ENCODE measurements at places on chromosomes 5 and 9.

- DNase-seq = no peak
- no peaks in the 10 kb centered on the region for H3K36me3 ChIP-seq
- H3K27me3 ChIP-seq = no peaks in the 10 kb centered on the region
- no peaks in the 10 kb centered on the region for H3K4me1 ChIP-seq
- no peak overlapping the region for H3K27ac ChIP-seq
Measured at GRCh38 chr9:87950765-87951488, 23.4 kb downstream of the CDK20 start.

DNA sequence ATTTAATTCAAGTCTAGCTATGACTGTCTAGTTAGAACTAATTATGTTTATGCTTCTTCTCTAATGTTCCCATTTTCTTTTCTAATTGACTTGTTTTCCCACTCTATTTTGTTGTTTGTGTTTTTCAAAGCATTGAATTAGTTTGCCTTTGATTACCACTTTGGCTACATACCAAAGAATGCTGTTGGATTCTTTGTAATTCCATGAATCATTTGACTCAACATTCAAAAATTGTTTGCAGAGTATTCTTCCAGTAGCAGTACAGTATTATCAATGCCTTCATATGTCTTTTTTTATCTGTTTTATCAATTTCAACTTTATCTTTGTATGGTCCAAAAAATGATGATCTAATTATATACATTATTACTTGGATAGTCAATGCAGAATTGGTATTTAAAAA, 288.7 kb downstream of the RFX3 start:
- H3K27ac ChIP-seq = no peak overlapping the region
- no peak for DNase-seq
- no peaks in the 10 kb centered on the region for H3K27me3 ChIP-seq
- H3K36me3 ChIP-seq = no peaks in the 10 kb centered on the region

GRCh38 chr9:102700936-102701335, 294.2 kb upstream of the CYLC2 start:
- no peaks in the 10 kb centered on the region for H3K4me1 ChIP-seq
- H3K27me3 ChIP-seq = no peaks in the 10 kb centered on the region
- no peak overlapping the region for H3K27ac ChIP-seq
- H3K4me3 ChIP-seq = no peak overlapping the region

DNA sequence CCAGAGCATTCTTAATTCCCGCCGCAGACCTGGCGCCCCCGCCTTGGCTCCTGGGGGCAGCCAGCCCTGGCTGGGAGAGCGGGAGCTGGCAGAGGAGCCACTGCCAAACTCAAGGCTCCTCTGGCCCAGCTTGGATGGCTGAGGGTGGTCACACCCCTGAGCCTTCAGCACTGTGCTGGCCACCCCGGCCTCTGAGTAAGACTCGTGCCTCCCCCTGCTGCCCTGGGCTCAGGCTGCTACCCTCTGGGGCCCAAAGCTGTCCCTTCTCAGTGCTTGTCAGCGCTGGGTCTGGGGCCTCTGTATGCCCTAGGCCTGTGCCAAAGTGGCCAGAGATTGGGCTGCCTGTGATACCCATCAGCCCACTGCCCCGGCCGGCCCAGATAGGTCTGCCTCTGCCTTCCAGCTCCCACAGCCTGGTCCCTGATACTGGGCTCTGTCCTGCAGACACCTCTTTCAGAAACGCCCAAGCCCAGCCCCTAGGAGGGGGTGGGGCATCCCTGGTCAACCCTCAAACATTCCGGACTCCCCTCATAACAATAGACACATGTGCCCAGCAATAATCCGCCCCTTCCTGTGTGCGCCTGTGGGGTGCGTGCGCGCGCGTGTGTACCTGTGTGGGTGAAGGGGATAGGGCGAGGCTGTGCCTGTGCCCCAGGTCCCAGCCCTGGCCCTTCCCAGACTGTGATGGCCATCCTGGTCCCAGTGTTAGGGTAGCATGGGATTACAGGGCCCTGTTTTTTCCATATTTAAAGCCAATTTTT, 4.4 kb upstream of the PRR7 start:
- peaks cover 3% of the 10 kb centered on the region for H3K4me1 ChIP-seq
- no peak overlapping the region for H3K4me3 ChIP-seq
- H3K27ac ChIP-seq = no peak overlapping the region
- DNase-seq = no peak
- H3K27me3 ChIP-seq = no peaks in the 10 kb centered on the region

DNA sequence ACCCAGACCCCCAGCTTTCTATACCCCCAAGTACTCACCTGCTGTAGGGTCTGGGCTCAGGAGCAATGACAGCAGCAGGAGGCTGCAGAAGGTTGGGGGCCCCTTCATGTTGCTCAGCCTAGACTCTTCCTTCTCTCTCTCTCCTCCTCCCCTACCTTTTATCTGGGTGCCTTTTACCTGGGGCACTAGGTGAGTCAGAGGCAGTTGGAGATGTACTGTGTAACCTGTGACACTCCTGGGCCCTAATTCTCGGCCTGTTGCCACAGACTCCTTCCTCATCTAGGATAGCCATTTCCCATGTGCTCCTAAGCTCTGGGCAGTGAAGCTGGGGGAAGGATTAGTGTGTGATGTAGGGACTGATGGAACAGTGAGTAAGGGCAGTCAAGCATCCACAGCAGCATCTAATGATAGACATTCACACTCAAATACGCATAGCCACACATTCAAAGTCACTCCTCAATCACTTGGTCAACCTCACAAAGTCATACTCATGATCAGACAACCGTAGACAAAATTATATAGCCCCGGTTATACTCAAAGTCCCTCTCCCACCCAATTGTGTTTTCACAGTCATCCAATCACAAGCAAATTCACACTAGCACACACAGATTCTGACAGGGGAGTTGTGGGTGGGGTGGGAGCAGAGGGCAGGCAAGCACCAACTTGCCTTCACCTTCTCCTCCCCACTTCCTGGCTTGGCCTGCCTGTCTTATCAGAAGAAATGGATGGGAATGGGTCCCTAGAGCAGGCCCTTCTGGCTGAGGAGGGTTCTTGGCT, at the start of gene CCL27:
Gene CCL27 (minus strand): TSS at position 132 of the 777 bp plus-strand sequence. CDS start 24 bp downstream, at position 108.
- H3K27me3 ChIP-seq = no peaks in the 10 kb centered on the region
- H3K4me1 ChIP-seq = peaks cover 4% of the 10 kb centered on the region
- no peak for DNase-seq
- no peak within 1 kb of the TSS for H3K27ac ChIP-seq
- H3K36me3 ChIP-seq = no peaks in the 10 kb centered on the region

GRCh38 chr5:132102101-132102701, 28.6 kb downstream of the CSF2 start:
- no peaks in the 10 kb centered on the region for H3K27me3 ChIP-seq
- H3K27ac ChIP-seq = no peak overlapping the region
- H3K4me3 ChIP-seq = no peak overlapping the region
- no peak for DNase-seq
- H3K36me3 ChIP-seq = no peaks in the 10 kb centered on the region

- peak overlapping the region; percentile 94 for H3K27ac ChIP-seq
- H3K4me3 ChIP-seq = peak overlapping the region; percentile 59
- no peak for DNase-seq
- H3K36me3 ChIP-seq = no peaks in the 10 kb centered on the region
- H3K4me1 ChIP-seq = peaks cover 2% of the 10 kb centered on the region
Measured at GRCh38 chr5:79236362-79236969, 535 bp downstream of the JMY start.

- no peaks in the 10 kb centered on the region for H3K4me1 ChIP-seq
- DNase-seq = no peak
- no peak overlapping the region for H3K27ac ChIP-seq
Measured at GRCh38 chr9:71514344-71514975, 253.9 kb downstream of the CEMIP2 start.

DNA sequence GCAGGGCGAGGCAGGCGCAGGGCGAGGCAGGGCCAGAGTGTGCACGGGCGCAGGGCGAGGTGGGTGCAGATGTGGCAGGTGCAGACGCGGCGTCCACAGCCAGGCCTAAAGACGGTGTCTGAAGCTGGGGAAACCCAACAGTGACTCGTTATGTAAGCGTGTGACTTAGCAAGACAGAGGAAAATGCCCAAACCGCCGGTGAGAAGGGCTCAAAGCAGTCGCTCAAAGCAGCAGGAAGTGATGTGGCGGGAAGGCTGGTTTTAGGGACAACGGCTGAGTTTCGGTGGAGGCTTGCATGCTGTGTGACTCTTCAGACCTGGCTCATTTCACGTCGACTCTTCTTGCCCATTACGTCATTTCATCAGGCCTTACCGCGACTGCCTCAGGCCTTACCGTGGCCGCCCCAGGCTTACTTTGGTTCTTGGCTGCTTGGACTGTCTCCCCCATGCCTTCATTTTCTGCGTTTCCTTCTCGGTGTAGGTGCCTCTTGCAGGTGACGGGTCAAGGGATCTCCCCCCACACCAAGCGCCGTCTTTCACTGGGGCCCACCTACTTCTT, 50.5 kb upstream of the EXOC3 start:
- H3K27ac ChIP-seq = no peak overlapping the region
- H3K4me3 ChIP-seq = no peak overlapping the region
- no peaks in the 10 kb centered on the region for H3K36me3 ChIP-seq

GRCh38 chr5:132429463-132430440, 60.2 kb downstream of the SLC22A5 start:
- H3K36me3 ChIP-seq = no peaks in the 10 kb centered on the region
- H3K4me3 ChIP-seq = no peak overlapping the region
- H3K4me1 ChIP-seq = peaks cover 22% of the 10 kb centered on the region
- H3K27me3 ChIP-seq = no peaks in the 10 kb centered on the region
- H3K27ac ChIP-seq = no peak overlapping the region
- DNase-seq = no peak

GRCh38 chr5:146645342-146645741, 129.4 kb upstream of the GPR151 start:
- H3K4me1 ChIP-seq = no peaks in the 10 kb centered on the region
- no peak overlapping the region for H3K27ac ChIP-seq
- DNase-seq = no peak
- no peak overlapping the region for H3K4me3 ChIP-seq
- H3K36me3 ChIP-seq = no peaks in the 10 kb centered on the region

DNA sequence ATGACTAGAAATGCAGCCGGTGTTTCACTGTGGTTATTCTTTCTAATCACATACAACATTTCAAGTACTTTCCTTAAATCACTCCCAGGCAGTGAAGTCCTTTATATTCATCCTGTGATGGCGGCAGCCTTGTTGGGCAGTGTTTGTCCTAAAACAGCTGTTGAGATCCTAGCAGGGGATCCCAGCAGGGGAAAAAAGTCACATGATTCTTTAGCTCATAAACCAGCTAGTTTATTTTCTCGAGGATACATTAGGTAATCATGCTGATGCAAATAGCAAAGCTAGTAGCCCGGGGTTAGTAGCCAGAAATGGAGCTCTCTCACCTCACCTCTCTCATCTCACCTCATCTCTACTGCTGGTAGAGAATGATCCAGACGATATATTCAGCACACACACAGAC, 70.5 kb downstream of the FOXD1 start:
- H3K36me3 ChIP-seq = no peaks in the 10 kb centered on the region
- no peak overlapping the region for H3K4me3 ChIP-seq
- H3K27ac ChIP-seq = no peak overlapping the region
- H3K4me1 ChIP-seq = peaks cover 5% of the 10 kb centered on the region
- no peak for DNase-seq

- no peaks in the 10 kb centered on the region for H3K36me3 ChIP-seq
- no peak overlapping the region for H3K4me3 ChIP-seq
- no peak for DNase-seq
- H3K4me1 ChIP-seq = no peaks in the 10 kb centered on the region
- H3K27ac ChIP-seq = no peak overlapping the region
Measured at GRCh38 chr5:21195145-21195544, 1207.1 kb upstream of the CDH18 start.

Data from ovary (tissue), 10 donors.